RPMI8226 (cell line): ENCODE measurements at places on chromosomes 5 and 9.

GRCh38 chr5:41883243-41883642 is 13.0 kb upstream of the OXCT1 start:
- DNase-seq: no peak

GRCh38 chr5:128498844-128499455 is 39.1 kb downstream of the FBN2 start:
- DNase-seq: peak; percentile 6

DNA sequence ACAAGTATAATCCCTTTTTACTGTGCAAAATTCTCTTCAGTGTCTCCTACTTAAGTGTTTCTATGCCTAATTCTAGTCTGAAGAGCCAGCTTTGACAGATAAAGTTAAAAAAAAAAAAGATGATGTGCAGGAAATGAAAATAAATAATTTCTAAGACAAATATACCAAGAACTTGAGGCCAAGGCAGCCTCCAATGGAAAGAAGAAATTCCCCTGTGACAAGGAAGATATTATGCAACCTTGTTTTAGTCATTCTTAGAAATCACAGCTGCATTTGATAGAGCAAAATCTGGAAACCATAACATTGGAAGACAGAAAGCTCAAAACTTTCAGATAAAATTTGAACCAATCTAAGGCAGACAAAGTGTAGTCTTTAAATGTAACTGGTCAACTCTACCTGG is 375.9 kb upstream of the TLE4 start:
- DNase-seq: no peak

DNA sequence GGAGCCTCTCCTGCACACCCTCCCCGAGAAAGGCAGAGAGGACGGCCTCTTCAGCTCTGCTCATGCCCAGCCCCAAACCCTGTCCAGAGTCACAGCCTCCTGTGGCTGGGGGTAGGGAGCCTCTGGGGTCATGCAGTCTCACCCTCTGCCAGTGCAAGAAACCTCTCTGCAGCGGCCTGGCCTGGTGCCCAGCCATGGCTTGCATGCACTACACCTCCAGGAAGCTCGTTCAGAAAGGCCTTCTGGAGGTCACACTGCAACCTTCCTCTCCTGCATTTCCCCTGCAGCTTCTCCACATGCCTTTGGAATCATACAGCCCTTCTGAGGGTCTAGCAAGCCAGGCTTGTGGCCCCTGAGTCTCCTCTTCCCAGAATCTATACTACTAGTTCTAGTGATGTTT is 17.9 kb downstream of the CSF1R start:
- DNase-seq: peak; percentile 89

DNA sequence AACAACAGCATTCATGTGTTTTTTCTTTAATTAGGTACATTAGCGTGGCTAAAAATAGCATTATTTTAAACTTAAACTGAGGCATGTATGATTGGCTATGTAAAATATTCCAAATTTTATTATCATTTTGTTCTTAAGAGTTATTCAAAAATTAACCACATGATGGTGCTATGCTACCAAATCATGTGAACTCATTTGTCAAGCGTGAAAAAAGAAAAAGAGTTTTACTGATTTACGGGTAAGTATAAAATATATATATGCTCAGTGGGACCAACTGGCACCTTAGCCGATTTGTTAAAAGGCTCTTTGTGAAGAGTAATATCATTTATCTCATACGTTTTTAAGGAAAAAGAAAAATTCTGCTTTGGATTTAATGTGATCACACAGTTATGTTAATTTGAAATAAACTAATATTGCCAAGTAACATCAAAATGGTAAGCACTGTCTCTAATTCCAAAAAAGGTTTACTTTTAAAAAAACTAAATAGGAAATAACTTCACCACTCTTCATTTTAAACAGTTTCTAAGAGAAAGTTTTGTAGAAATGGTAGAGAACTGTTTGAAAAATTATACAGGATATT is 1042.3 kb downstream of the CDH12 start:
- DNase-seq: no peak

GRCh38 chr5:145450286-145450885 is 384.8 kb downstream of the PRELID2 start:
- no peak for DNase-seq

DNA sequence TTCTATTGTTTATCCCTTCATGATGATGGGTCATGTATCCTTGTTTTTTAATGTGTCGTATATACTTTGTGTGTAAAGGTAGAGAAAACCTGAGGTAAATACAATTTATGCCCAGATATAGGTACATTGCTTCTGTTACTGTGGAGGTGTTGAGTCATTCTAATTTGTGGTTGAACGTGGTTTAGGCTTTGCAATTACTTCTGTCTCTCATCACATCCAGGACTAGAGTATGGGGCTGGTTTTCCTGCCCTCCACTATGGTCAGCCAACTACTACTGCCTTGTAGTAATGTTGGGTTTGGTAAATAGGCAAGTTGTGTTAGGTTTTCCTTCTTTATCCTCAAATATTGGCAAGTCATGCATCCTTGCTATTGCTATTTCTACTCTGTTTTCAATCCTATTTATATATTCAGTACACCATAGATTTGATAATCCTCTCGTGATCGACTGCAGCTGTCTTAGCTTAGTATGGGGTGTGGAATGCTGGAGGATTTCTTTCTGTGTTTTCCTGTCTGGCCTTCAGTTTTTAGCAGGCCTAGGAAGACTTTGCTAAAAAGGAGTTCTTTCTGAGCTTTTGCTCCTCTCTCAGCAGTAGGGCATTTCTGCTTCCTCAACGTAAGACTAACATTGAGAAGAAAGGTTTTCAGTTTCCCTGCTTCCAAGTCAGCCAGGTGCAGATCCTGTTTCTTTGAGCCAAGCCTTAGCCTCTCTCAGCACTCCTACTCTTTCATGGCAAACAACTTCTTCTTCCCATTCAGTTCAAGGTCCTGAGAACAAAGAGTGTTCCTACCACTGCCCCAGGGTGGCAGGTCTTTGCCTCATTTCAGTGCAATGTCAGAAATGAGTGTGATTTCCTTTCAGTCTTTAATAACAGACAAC is 844.4 kb upstream of the CDH18 start:
- no peak for DNase-seq

DNA sequence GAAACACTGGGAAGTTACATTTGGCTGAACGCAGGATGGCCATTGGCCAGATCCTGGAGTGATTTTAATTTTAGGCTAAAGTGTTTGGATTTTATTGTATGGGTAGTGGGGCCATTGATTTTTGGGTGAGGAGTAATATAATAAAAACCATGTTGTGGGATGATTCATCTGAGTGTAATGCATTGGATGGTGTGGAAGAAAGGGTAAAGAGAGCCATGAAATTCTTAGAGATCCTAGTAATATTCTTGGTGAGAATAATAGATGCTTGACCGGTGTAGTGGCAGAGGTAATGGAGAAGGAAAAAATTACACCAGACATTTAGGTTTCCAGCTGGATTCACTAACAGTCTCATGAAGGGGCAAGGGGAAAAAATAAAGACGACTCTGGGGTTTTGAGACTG is 158.1 kb downstream of the NPR3 start:
- DNase-seq: no peak

GRCh38 chr9:98763986-98764745 is 32.2 kb downstream of the ANKS6 start:
- no peak for DNase-seq

DNA sequence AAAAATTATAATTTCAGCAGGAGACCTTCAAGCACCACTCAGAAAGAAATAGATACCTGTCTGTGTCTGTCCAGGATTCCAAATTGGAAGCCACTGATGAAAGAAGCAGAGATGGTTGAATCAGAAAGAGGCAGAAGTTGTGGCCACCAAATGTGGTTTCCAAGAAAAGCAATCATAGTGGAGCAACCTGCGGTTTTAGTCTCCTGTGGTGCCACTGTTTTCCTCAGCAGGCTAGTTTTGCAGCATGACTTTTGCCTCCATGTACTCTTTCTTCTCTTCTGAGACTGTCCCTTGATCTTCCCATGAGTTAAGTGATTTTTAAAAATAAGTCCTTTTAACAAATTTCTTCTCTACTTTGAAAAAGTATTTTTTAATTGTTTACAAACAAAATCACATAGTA is 535.8 kb downstream of the CYLC2 start:
- DNase-seq: no peak

DNA sequence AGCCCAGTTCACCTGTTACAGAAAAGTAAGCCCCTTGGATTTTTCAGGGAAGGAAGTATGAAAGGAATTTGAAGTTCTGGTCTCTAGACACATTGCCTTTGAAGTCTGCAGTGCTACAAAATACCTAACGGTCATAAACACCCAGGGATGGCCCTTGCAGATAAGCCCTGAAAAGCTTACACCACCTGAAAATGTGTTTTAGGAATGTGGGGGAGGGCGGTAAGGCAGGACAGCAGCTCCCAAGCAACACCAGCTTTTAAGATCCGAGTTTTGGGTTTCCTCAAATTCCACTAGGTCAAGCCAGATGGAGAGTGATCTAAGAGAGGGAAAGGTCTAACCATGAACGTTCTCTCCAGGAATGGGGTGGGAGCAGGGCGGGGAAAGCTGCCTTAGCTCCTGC is 114.1 kb upstream of the PANK3 start:
- no peak for DNase-seq

DNA sequence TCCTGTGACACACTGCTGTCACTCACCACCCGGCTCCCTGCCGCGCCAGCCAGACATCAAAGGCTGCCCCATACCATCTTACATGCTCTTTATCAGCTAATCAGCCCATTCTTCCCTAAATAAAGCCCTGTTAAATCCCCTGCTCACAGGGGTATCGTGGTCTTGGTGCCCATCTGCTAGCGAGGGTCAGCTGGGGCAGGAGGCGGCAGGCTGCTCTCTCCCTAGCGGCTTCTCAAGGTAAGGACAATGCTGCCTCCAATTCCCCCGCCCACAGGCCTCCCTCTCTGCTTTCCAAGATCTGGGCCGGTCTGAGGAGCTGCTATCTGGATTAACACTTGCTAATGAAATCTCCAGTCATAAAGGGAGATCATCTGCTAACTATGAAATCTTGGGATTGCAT is 26.8 kb downstream of the BARHL1 start:
- no peak for DNase-seq

DNA sequence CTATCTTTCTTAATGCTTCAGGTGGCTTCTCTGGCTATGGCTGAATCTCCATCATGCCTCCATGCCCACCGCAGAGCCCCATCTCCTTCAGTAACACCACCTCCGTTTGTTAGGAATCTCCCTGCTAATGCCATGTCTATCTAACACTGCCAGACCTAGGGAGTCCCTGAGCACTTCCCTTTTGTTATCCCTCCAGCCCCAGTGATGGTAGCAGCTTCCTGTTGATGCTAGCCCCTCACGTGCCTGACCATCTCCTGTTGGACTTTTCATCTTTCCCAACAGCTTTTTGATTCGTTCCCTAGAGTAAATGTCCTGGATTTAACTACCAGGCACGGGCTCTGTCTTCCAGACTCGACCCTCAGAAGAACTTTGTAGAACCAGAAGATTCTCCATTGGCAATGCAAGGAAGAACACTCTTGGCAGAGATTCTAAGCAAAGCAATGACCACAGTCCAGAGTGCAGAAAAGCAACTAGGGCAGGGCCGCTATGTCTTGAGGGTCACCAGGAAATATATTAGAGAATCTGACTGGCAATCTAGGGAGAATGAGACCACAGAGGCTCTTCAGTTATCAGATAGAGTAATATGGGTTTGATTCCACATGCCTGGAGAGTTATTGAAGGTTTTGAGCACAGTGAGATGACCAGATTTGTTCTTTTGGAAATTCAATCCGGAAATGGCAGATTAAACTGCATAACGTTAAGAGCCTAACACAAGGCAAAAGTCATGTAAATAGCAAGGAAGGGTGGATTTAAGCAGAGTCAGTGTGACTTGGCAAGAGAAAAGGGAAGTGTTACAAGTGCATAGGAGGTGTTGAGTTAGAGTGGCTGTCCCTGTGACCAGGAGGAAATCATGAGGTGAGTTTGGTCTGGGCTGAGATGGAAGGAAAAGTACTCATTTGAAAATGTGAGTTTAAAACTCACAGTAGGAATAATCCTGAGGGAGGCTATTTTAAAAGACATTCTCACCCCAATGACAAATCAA is 555.2 kb downstream of the ACTL7B start:
- no peak for DNase-seq

DNA sequence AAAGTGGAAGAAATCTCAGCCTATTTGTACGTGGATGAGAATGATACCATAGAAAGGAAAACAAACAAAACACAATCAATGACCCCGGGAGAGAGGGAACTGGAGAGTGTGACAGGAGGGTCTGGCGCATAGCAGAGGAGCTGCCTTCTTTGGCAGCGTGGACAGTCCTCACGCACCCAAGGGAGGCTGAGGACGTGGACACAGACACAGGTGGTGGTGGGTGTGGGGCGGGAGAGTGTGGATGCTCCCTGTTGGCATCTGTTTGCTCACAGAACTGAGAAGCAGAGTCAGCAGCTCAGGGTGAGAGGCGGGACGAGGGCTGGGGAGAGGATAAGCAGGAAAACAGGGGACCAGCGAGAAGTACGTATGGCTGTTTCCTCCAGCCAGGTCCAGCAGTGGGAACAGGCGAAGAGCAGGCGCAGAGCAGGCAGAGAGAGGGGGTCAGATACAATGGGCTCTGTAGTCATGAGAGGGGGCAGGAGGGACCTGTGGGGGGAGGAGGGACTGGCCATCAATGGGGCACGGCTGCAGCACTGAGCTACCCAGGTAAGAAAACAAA is 10.0 kb downstream of the CMBL start:
- no peak for DNase-seq

- no peak for DNase-seq
Observed at GRCh38 chr5:140182803-140183367, 7.9 kb downstream of the CYSTM1 start.
